ENCODE measurements at places on chromosomes 11 and 22.

DNA sequence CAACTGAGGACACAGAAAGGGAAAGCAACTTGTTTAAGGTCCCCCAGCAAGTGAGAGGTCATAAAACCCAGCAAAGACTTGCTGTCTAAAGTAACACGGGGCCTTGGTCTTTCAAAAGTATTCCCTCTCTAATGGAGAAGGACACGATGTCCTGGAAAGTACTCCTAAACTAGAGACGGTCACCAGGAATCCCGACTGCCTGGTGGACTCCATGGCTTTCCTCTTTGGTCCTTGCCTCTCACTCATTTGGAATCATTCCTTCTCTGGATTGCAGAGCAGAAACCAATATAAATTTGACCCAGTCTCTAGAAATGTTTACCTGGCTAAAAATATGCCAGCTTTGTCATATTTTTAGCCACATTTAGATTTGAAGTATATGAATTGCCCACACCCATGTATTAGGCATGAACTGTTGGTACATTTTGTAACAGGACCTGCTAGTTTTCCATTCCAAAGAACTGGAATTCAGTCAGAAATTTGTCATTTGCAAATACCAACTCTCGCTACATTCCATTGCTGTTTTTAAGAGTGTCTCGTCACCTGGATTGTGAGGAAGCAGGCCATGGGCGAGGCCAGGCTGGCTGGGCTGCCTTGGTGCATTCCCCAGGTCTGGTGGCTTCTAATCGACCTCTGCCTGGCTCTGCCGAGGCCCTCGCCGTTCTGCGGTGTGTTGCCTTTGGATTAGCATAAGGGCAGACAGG lies 12.9 kb downstream of the NAV2 start:
- DNase-seq = no peak

- no peak for DNase-seq
Measured at GRCh38 chr11:108958368-108959104, 293.7 kb downstream of the DDX10 start.

DNA sequence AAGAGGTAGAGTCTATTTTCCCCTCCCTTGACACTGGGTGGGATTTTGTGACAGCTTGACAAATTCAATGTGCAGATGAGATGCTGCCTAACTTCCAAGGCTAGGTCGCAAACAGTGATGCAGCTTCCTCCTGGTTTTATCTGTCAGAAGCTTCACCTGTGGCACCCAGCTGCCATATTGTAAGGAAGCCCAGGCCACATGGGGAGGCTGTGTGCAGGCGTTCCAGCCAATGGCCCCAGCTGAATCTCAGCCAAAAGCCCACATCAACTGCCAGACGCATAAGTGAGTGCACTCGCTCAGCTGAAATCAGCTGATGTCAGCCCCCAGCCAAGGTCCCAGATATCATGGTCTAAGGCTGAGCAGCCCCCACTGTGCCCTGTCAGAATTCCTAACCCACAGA lies 24.8 kb upstream of the LINC01488 start:
- no peak for DNase-seq

- DNase-seq = no peak
Measured at GRCh38 chr22:30268331-30268730, 1.7 kb upstream of the OSM start.

DNA sequence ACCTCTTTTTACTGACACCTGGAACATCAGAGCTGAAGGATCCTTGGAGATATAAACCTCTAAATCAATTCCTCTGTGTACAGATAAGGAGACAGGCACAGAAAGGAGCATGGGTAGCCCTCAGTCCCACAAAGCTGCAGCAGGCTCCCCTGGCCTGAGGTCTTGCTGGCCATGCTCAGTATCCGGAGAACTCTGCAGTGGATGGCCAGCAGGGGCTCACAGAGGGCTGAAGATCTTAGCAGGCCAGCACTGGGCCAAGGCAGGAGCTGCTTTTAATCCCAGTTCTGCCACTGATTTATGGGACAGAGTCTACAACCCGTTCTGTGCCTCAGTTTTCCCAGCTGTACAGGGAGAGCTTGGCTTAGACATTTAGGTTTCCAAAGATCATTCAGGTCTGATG lies 52.6 kb upstream of the LRRC32 start:
- DNase-seq = no peak

Measured in substantia nigra (tissue), 51 donors.